M059J (cell line): ENCODE measurements at places on chromosomes 7 and 10.

- no peak for DNase-seq
Observed at GRCh38 chr7:143510854-143511592, 33.4 kb downstream of the TAS2R41 start.

- peak; percentile 91 for DNase-seq
Observed at GRCh38 chr7:138186951-138187351, 110.7 kb downstream of the AKR1D1 start.

DNA sequence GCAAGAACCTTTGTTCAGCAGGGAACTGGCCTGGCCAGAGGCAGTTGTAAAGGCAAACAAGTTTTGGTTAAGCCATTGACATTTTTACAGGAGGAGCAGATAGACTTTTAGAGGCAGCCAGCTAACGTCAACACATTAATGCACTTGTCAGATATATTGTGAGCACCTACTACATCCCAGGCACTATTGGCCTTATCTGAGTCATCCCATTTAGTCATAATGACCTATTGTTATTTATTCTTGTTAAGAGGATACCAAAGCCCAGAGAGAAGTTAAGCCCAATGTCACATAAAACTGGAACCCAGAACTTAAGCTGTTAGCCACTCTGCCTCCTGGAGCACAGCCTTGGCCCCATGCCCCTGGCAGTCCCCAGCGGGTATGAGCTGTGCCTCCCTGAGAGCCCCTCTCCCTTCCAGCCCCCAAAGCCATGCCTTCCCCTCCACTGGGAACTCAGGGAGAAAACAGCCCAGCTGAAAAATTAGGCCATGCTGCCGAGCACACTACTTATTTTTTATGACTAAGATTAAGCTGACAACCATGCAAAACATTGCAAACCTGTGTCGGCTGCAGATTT, 32.7 kb upstream of the TRIM8 start:
- DNase-seq, result peak; percentile 78

DNA sequence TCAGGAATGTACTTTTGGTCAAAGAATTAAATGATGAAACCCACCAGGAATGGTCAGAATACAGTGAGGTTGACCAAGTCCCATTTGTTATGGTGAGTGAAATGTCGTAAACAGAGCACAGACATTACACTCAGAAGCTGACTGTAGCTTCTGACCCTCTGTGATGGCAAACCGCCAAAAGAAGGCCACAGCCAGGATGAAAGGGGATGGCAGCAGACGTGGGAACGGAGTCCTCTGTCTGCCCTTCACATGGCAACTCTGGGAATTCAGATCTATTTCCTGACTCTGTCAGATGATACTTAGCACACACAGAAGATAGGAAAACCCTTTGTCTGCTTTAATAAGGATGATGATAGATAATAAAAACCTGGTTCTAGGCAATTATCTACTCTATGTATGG, 757.1 kb downstream of the SORCS3 start:
- DNase-seq, result peak; percentile 2

DNA sequence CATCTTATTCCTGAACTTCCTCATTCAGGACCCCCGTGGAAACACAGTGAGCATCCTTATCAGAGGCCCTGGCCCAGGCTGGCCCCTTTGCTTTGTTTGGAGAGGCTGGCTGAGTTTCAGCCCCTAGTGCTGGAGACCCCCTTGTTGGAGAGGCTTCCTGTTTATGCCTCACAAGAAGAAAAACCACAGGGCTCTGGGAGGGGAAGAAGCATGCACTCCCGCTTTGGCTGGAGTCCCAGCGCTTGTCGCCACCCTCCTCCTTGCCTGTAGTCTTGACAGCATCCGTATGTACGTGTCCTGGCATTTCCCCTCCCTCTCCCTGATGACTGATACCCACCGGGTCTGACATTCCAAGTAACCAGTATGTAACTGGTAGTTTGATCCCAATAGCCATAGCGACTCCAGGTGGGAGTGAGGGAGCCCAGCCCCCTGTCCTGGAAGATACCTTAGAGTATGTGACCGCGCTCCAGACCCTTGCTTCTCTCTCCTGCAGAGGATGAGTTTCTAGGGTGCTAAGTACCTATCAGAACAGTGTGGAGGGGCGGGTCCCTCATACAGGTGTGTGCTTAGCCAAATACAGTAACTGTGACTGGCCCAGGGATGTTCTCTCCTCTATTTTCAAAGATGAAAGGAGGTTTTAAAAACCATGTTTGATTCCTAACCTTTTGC, 6.9 kb upstream of the ATP6V0E2 start:
- no peak for DNase-seq

DNA sequence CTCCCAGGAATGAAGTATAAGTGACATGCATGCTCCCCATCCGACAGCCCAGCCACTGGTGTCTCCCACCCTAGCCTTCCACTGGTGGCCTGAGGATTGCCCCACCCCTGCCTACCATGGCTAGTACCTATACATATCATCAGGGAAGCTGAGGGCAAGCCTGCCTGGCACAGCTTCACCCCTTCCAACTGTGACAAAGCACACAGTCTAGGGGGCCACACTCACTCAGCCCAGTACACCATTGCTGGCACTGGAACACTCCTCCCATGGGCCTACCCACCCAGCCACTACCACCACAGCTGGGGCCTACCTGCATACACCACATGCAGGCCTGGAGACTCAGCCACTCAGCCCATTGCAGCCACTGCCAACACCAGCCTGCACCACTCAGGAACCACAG, 393.1 kb upstream of the STEAP1 start:
- DNase-seq, result no peak

- DNase-seq, result peak; percentile 57
Observed at GRCh38 chr10:69413221-69413865, 3.4 kb downstream of the TACR2 start.

DNA sequence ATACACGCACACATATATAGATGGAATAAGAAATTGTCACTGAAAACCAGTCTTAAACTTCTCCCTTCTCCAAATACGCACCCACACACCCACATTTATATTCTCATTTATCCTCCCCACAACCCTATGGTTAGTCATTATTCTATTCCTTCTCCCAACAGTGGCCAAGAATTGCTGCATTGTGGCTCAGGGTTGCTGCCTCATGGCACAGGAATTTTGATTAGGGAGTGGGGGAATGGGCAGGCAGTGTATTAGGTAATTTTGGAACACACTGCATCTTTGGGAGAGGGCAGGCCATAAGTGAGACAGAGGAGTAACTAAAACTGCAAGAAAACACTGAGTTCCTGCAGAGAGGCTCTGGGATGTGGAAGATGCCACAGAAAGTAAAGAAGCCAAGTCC, 35.7 kb downstream of the NAPEPLD start:
- peak; percentile 98 for DNase-seq

GRCh38 chr7:98352621-98353020, 48.3 kb downstream of the BAIAP2L1 start:
- peak; percentile 77 for DNase-seq

- peak; percentile 79 for DNase-seq
Observed at GRCh38 chr7:84337429-84337828, 142.8 kb upstream of the SEMA3A start.

- peak; percentile 50 for DNase-seq
Observed at GRCh38 chr7:75617634-75618234, 121.0 kb downstream of the HIP1 start.

- no peak for DNase-seq
Observed at GRCh38 chr7:154287356-154287755, 235.2 kb downstream of the DPP6 start.

- no peak for DNase-seq
Observed at GRCh38 chr7:21526448-21526847, 16.4 kb upstream of the DNAH11 start.

GRCh38 chr10:69866688-69867461, 65.2 kb downstream of the COL13A1 start:
- peak; percentile 71 for DNase-seq

GRCh38 chr10:51860257-51860656, 160.9 kb upstream of the CSTF2T start:
- DNase-seq, result peak; percentile 52

DNA sequence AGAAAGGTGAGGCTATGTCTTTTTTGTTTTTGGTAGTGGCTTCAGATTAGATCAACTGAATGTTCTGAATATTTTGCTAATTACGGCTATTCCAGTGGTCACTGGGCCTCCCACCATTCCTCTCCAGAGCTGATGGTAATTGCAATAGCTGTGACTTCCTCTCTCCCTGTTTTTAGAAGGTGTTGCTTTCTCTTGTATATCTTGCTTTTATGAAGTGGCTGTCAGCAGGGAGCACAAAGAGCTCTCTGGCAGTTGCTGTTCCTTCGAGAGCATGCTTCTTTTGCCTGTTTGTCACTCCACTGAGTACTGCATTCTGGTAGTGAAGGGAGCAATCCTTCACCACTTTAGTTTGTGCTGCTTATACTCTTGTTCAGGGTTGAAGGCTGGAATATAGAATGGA, 133.3 kb downstream of the EXOC4 start:
- no peak for DNase-seq

GRCh38 chr10:4255751-4256150, 470.7 kb upstream of the KLF6 start:
- no peak for DNase-seq

DNA sequence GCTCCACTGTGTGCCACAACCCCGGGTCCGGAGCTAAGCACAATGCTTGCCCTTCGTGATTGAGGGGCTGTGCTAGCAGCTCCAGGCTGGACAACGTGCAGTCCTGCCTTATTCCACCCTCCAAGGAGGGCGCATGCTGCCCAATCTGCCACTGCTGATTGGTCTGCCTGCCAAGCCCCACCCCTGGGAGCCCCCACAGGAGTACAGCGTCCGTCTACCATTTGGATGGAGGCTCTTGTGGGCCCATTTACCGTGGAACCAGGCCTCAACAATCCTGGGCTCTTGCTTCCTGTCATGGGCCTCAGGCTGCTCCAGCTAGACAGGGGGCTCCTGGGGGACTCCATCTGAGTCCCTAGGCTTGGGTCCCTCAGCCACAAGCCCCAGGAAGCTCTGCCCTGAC, 173.3 kb downstream of the SLIT1 start:
- no peak for DNase-seq

- DNase-seq, result no peak
Observed at GRCh38 chr7:18234519-18234918, 206.9 kb upstream of the PRPS1L1 start.

DNA sequence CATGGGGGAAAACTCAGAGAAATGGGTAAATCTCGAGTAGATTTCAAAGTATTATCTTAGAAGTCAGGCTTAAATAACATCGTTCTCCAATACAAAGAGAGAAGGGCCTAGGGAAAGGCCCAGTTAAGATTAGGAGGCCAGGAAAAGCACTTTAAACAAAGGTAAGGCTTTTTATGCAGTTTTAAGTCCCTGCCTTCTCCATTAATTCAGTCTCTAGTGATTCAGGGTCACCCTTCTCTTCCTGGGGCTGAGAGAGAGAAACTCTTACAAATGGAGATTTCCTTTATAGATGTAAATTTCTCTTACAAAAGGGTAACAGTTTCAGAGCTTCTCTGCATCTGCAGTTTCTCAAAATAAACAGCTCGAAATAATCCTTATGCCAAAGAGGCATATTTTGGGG, 179.3 kb downstream of the HECW1 start:
- DNase-seq, result no peak

DNA sequence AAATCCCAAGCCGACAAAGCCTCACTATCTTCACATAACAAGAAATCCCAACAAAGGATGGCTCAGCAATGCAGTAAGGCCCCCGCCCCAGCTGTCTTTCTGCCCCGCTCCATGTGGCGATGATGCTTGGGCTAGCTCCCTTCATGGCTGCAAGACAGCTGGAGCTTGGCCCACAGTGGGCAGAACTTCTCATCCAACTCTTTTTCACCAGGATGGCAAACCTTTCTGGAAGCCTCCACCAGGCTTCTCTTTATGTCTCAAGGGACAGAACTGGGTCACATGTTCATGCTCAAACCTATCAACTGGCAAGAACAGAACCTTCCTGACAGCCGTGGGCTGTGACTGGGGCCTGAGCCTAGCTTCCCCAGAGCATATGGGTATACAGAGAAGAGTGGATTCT, 260.5 kb upstream of the MKLN1 start:
- DNase-seq, result peak; percentile 34

DNA sequence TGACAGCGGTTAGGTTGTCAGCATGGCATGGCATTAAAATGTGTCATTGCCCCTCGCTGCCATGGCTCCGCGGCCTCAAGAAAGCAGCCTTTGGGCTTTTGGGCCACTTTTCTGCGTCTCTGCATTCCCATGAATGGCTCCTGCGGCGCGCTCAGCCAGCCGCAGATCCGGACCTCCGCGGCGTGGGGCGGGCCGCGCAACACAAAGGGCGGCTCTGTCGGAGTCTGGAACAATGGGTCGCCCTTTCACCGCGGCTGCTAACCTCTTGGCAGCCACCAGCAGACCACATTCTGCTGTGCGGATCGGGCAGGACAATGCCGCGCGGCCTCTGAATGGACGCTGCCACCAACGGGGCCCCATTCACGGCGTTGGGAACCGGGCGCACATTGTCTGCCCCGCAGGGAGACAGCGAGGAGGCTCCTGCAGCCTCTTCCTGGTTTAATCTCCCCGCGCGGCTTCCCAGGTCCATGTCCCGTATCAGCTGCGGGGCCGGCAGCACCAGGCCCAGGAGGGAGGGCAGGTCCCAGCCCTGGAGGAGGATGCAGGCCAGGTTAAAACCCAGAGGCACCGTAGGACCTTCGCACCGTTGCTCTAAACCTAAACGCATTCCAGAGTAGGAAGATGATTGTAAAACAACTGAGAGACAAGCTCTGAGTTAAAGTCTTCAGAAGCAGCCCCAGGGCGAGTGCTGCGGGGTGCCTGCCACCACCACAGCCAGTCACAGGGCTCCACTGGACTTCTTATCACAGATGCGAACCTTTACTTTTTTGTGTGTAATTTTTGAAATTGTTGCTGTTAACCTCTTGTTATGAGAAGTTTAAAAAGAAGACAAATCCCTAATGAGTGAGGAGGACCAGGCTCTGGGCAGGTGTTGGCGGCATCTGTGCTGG, 71.6 kb downstream of the NKX6-2 start:
- peak; percentile 73 for DNase-seq

- no peak for DNase-seq
Observed at GRCh38 chr7:110418659-110419280, 672.2 kb upstream of the LRRN3 start.

- DNase-seq, result no peak
Observed at GRCh38 chr7:45937301-45937700, 16.2 kb upstream of the IGFBP3 start.

- DNase-seq, result no peak
Observed at GRCh38 chr7:28999895-29000716, 42.0 kb upstream of the TRIL start.

DNA sequence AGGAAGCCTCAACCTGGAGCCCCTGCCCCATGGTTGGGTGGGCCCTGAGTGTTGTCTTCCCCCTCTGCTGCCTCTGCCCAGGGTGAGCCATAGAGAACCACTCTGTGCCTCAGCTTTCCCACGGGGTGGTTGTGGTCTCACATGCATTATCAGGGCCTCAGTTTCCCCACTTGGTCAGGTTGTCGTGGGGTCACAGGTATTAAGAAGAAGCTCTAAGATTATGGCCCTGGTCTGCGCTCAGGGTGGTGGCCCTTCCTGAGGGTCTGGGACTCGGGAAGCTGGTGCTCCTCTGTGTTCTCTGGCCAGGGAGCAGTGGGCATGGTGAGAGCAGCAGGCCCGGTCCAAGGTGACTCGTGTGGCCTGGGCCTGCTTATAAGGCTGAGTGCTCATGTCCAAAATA, 17.8 kb downstream of the LRRC27 start:
- DNase-seq, result no peak

GRCh38 chr7:158371856-158372255, 215.8 kb downstream of the PTPRN2 start:
- DNase-seq, result no peak

- DNase-seq, result no peak
Observed at GRCh38 chr7:99457650-99458493, 8.1 kb downstream of the ATP5MF start.
